Left kidney (tissue), 8 donors: ENCODE measurements at places on chromosomes 3 and 15. TPM values are rescaled to one million over a fixed set of nuclear protein-coding genes. Genes with fewer than 3 reads are reported as not detected.

Gene AGTR1
- 19.2 TPM for polyA plus RNA-seq

Gene GOLGA6L4
- 30.5 TPM for polyA plus RNA-seq

Gene ARRDC4
- 30.2 TPM for polyA plus RNA-seq

Gene MORC1
- 0.57 TPM for polyA plus RNA-seq

Gene SPINK8
- 0.43 TPM for polyA plus RNA-seq

Gene CCDC39
- 9.8 TPM for polyA plus RNA-seq

Gene UQCC5
- polyA plus RNA-seq: 14.0 TPM

Gene LTF
- 1.7 TPM for polyA plus RNA-seq

Gene TMIE
- 0.47 TPM for polyA plus RNA-seq

Gene B3GNT5
- 28.6 TPM for polyA plus RNA-seq

Gene EAF1
- 19.7 TPM for polyA plus RNA-seq

Gene STRIT1
- 1.5 TPM for polyA plus RNA-seq

Gene NUSAP1
- polyA plus RNA-seq: 148 TPM
